Naive B cell (primary cell): ENCODE measurements at places on chromosomes 5 and 9.
A peak's percentile ranks its signal among the peaks of the same experiment; 100 is the strongest.

DNA sequence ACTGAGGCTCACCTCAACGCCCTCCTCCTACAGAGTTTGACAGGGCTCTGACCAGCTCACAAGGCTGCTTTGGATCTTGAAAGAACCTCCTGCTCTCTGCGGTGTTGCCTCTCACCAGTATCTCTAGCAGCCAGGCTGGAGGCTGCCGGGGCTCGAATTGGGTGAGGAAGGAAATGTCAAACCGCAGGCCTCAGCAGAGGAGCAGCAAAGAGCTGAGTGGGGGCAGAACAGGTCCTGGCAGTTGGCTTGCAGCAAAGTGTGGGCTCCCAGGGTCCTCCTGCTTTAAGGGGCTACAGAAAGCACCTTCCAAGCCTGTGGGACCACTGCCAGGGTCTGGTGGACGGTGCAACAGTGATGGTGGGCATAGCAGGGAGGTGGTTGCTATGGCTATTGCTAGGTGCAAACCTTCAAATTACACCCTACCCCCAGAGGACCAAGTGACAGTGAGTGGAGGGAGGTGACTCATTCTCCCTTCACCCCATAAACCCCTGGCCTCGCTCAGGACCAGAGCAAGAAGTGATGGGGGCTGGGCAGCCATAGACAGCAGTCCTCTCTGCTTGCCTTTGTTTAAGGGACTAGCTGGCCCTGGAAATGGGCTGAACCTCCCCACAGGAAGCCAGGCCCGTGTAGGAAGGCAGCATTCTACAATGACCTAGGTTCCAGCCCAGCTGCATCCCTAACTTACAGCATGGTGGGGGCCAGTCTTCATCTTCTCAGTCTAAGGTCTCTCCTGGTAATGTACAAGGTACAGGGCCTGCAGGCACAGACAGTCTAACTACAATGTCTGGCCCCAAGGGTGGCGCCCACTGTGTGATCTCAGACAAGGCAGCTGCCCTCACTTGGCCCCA is 18.7 kb downstream of the LCP2 start:
- DNase-seq, result peak; percentile 65

GRCh38 chr9:34964458-34964857 is 6.4 kb downstream of the PHF24 start:
- no peak for DNase-seq

GRCh38 chr5:169426784-169427183 is 125.8 kb upstream of the SLIT3 start:
- DNase-seq, result no peak

- no peak for DNase-seq
Observed at GRCh38 chr9:113879318-113879717, 3.2 kb downstream of the ZNF618 start.

- DNase-seq, result no peak
Observed at GRCh38 chr9:22379272-22379671, 67.4 kb upstream of the DMRTA1 start.

DNA sequence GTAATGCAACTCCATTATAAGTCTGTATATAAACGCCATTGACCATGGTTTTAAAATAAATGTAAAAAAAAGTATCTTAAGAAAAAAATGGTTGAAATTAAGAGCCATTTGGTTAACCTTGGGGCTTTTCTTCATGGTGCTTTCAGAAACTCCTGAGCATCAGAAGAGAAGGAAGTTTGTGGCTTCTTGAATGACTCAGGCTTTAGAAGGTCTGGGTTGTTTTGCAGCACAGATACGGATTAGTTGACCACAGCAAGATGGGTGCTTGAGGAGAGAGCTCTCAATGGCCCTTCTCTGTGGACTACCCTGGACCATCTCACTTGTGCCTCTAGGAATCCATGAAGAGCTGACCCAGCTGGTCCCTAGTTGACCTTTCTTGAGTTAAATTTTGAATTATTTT is 189.5 kb downstream of the TMEM38B start:
- DNase-seq, result no peak

- DNase-seq, result no peak
Observed at GRCh38 chr5:156704139-156704538, 146.0 kb upstream of the PPP1R2B start.

GRCh38 chr9:26292943-26293342 is 599.7 kb downstream of the CAAP1 start:
- no peak for DNase-seq

GRCh38 chr9:132207839-132208615 is 46.2 kb downstream of the NTNG2 start:
- DNase-seq, result no peak
